ENCODE measurements at places on chromosomes 2 and 18.
A peak's percentile ranks its signal among the peaks of the same experiment; 100 is the strongest.

- DNase-seq, result no peak
Measured at GRCh38 chr2:216216951-216217903, 108.1 kb downstream of the XRCC5 start.

- no peak for DNase-seq
Measured at GRCh38 chr2:168087401-168087800, 160.0 kb downstream of the STK39 start.

GRCh38 chr2:47876912-47877311 is 29.4 kb downstream of the FBXO11 start:
- no peak for DNase-seq

DNA sequence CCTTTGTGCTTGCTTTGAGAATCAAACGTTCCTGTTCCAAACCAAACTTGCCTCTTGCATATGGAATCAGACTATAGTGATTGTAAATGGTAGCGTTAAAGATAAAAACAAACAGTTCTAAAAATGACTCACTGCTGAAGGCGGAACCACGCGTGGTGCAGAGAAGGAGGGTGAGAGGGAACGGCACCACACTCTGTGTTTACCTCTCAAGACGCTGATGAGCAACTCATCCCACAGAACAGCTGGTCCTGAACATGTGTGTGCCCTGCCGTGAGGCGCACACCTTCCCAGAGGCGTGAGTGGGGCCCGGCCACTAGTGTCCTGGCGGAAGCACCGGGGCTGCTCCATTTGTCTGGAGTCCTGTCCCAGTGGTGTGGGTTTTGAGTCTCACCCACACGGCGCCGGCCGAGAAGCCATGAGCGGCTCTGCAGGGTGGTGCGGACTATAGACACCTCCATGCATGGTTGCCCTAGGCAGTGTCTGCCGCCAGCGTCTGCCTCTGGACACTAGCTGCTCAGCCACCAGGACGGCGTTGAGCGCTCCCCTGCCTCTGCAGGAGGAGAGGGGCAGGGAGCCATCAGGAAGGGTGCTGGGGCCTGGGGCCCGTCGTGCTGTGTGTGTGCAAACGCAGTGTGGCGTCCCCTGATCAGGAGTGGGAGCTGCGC is 52.1 kb downstream of the NFATC1 start:
- no peak for DNase-seq

DNA sequence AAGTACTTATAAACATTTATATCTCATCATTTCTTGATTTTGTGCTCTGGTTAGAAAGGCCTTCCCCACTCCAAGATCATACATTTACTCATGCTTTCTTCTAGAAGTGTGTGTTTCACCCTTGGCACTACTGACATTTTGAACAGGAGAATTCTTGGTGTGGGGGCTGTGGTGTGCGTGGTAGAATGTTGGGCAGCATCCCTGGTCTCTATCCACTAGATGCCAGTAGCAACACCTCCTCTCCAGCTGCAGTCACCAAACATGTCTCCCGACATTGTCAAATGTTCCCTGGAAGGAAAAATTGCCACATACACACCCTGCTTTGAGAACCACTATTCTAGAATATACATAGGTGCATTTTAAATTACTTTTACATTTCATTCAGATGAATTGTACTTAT is 8.7 kb upstream of the TGIF1 start:
- no peak for DNase-seq

- no peak for DNase-seq
Measured at GRCh38 chr18:3411854-3412268, 38.1 kb upstream of the TGIF1 start.

- no peak for DNase-seq
Measured at GRCh38 chr2:45808294-45808800, 156.9 kb downstream of the PRKCE start.

- no peak for DNase-seq
Measured at GRCh38 chr18:49699303-49699702, 114.0 kb downstream of the ACAA2 start.

- no peak for DNase-seq
Measured at GRCh38 chr2:169713331-169713730, 19.1 kb downstream of the PHOSPHO2 start.

DNA sequence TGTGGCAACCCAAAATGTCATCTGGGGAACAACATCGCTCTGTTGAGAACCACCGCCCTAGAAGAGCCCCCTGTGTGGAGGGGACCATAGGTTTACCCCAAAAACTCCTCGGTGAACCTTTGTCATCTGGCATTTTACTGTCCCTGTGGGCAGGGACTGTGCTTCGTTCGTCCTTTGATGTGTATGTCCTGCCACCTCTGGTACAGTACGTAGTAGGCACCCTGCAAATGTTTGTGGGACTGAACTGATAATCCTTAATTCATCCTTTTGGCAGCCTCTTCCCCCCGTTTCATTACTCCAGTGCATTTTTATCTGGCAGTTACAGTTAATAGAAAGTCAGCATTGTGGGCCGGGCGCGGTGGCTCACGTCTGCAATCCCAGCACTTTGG is 728 bp downstream of the NAPG start:
- DNase-seq, result no peak

DNA sequence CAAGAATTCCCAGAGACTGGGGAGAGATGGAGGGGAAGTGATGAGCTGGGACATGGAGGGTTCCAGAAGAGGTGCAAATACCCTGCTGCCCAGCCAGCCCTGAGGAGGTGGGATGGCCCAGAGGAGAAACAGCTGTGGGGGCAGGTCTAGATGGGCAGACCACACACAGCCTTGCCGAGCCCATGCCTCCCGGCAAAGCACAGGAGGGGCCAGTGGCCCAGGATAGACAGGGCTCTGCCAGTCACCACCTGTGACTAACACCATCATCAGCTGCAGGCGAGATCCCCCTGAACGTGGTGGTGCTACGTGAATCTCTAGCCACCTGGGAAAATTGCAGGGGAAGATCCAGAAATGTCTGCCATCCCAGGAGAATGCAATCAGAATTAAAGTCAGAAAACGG is 39.4 kb downstream of the SCTR start:
- no peak for DNase-seq

DNA sequence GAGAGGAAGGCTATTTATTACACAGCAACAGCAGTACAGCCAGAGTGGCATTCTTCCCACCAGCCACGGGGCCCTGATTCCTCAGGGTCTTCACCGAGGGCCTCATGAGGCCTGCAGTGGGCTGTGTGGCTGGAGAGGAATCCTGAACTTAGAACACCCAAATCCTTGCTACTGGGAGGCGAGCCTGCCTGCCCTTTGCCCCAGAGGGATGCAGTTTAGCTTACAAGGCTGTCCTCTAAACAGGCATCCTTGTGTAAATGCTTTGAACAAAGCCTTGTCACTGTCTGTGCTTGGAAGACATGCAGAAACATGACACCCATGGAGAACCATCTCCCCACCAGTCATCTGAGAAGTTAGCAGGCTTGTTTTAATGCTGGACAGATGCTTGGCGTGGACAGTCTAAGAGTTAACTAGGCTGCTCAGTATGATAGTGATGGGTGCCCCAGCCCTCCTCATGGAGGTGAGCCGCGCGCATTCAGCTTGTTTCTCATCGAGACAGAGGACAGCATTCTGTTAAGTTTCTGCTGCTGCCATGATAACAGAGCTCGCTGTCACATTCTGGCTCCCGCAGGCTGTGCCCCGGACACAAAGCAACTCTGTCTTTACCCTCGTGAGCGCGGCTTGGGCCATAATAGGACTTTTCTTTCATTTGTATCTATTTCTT is 42.9 kb downstream of the ADI1 start:
- peak; percentile 85 for DNase-seq

DNA sequence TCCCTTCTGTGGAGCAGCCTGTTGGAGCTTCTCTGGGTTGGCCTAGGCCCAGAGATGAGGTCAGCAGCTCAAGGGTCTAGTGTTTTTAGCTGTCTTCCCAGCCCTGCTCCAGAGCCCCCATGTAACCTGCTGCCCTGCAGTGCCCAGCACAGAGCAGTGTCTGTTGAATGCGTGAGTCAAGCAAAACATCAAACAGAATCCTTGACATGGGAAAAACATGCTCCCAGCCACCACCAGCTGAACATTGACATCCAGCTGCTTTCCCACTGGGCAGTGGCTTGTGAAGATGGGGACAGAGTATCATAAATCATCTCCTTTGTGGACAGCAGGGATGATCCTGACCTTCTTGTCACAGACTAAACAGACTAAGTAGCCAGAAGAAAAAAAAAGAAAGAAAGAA is 22.6 kb downstream of the IMPA2 start:
- DNase-seq, result no peak

DNA sequence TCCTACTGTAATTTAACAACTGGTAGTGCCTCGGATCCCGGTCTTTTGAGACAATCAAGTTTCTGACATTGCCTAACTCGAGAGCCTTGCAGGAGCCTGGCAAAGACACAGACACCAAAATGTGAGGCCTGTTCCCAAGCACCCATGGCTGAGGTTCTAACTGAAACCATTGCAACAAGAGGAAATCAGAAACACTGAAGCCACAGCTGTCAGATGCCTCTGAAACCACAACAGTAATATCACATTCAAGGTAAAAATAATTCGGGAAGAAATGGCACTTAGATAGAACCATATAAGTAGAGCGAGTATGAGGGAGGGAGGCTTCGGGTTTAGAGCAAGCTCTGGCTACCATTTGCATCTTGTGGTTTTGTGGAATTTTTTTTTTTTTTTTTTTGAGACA is 285.9 kb downstream of the FBXO15 start:
- DNase-seq, result no peak

Data from putamen (tissue), 1 donor.